ENCODE measurements at places on chromosomes 2 and 18.

DNA sequence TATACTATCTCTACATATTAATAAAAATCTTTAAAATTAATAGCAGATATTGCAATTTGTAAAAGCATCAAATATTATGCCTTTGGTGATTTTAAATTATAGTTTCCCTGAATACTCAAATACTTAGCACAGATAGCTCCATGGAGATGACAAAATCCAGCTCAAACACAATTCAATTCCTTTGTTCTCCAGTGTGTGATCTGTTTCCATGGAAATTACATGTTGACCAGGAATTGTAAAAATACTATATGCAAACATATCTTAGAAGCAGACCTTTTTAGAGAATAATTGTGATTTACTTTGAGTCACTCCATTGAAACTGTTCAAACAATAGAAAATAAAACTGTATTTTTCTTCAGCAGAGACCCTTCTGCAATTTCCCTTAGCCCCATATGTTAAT lies 68.3 kb downstream of the FAM161A start:
- no peak overlapping the region for H3K4me3 ChIP-seq
- no peaks in the 10 kb centered on the region for H3K27me3 ChIP-seq
- DNase-seq: no peak
- H3K27ac ChIP-seq: no peak overlapping the region

GRCh38 chr18:54151376-54151775 lies 73.1 kb downstream of the MBD2 start:
- H3K4me3 ChIP-seq: no peak overlapping the region
- no peak for DNase-seq
- no peaks in the 10 kb centered on the region for H3K27me3 ChIP-seq
- H3K27ac ChIP-seq: no peak overlapping the region
- H3K4me1 ChIP-seq: no peaks in the 10 kb centered on the region

GRCh38 chr2:191318729-191319078 lies 73.5 kb downstream of the MYO1B start:
- peak overlapping the region; percentile 15 for H3K27ac ChIP-seq
- H3K27me3 ChIP-seq: no peaks in the 10 kb centered on the region
- no peak for DNase-seq
- no peaks in the 10 kb centered on the region for H3K36me3 ChIP-seq
- no peaks in the 10 kb centered on the region for H3K4me1 ChIP-seq

GRCh38 chr2:181973171-181973783 lies 12.4 kb upstream of the PPP1R1C start:
- H3K36me3 ChIP-seq: no peaks in the 10 kb centered on the region
- H3K27me3 ChIP-seq: no peaks in the 10 kb centered on the region
- DNase-seq: no peak
- H3K4me1 ChIP-seq: no peaks in the 10 kb centered on the region
- H3K4me3 ChIP-seq: no peak overlapping the region

DNA sequence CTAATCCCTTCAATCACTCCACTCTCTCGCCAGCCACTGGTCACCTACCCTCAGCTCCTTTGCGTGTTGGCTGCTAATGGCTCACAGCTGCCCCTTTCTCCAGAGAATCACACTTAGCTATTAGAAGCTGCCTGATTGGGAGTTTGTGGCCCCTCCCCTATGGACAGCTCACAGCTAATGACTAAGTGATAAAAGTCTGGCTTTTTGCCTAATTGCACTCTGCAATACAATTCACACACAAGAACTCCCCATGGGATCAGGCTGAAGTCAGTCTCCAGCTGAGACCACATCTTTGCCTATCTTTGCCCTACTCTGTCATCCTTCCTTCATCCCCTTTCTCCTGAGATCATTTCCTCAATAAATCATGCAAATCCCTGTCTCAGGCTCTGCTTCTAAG lies 701.9 kb upstream of the RAB6C start:
- H3K4me1 ChIP-seq: no peaks in the 10 kb centered on the region
- H3K4me3 ChIP-seq: no peak overlapping the region
- no peaks in the 10 kb centered on the region for H3K27me3 ChIP-seq
- no peak overlapping the region for H3K27ac ChIP-seq

All from uterus (tissue), 4 donors.